IPS-NIHi11 (cell line): ENCODE measurements at places on chromosomes 6 and 20.

GRCh38 chr20:50891138-50891537 is 40.1 kb downstream of the ADNP start:
- DNase-seq, result no peak

GRCh38 chr6:9795880-9796279 is 619.0 kb downstream of the TFAP2A start:
- DNase-seq, result no peak

GRCh38 chr20:58634521-58635278 is 16.4 kb upstream of the STX16 start:
- no peak for DNase-seq

DNA sequence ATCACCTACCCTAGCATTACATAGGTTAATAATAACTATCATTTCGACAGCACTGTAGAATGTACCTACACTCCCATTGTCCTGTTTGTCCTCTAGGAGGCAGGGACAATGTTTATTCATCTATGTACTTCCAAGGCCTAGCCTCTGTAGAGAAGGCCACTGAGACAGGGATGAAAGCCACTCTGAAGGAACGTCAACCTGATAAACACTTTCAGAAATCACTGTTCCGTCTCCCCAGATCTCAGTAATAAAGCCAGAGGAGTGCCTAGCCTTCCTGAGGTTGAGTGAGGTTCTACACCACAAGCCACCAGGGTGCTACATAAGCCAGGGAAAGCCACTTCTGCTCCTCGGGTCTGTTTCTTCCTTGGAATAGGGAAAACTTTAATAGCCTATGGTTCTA is 44.8 kb downstream of the POPDC3 start:
- no peak for DNase-seq

DNA sequence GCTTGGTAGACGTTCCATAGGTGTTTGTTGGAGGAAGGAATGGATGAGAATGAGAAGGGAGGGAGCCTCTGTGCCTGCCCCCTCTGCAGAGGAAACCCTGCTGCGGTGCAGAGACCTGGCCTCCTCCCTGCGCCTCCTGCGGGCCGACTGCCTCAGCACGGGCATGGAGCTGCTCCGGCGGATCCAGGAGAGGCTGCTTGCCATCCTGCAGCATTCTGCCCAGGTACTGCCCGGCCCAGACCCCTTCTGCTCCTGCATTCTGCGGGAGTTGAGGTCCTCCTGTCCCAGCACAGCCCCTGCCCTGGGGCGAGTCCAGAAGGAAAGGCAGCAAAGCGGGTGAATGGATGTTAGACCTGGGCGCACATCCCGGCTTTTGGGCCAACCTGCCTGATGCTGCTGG is 6.1 kb downstream of the DNPH1 start:
- DNase-seq, result no peak

- DNase-seq, result no peak
These were observed 596.1 kb upstream of the CITED2 start for GRCh38 chr6:139970591-139970991.

- no peak for DNase-seq
These were observed 290.0 kb downstream of the TFAP2B start for GRCh38 chr6:51108563-51109234.

DNA sequence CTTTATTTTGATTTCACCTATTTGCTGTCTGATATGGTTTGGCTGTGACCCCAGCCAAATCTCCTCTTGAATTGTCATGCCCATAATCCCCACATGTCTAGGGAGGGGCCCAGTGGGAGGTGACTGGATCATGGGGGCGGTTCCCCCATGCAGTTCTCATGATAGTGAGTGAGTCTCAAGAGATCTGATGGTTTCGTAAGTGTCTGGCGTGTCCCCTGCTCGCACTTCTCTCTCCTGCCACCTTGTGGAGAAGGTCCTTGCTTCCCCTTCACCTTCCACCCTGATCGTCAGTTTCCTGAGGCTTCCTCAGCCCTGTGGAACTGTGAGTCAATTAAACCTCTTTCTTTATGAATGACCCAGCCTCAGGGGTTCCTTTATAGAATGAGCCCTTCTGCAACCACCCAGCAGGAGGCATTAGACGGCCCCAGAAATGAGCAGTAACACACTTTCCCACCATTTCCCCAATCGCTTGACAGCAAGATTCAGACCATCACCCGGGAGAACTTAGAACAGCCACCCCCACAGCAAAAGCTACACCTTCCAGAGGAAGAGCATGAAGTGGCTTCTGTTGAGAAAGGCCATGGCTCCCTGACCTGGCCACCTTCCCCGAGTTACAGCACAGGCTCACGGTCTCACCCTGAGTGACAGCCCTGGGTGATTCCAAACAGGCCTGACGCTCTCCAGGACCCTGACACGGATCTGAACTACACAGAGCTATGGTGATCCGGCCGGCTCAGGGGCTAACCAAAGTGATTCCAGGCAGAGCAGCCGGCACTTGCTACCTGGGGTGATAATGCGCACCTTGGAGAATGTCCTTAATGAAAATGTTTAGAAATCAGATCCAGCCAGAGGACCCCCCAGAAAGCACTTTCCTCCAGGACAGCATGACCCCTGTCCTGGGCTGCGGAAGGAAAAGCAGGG is 131.2 kb upstream of the CDH4 start:
- no peak for DNase-seq

- no peak for DNase-seq
These were observed 112.5 kb upstream of the TBX18 start for GRCh38 chr6:84876723-84877514.

- DNase-seq, result no peak
These were observed 286.1 kb upstream of the POU3F2 start for GRCh38 chr6:98548301-98548700.

DNA sequence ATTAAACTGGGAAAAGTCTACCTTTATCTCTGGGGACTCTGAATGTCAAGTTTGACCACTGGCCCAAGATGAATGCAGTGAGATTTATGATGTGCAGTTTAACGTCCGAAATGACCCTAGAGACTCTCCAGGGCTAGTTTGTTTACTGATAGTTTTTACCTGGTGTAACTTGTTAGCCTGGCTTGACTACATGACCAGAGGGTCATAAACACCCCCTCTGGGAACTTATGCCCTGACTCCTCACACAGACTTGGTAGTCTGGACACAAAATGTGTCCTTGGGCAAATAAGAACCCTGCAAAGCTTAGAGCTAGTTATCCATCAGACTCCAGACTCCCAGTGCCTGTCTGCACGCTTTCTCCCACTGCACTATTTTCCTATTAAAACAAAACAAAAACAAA is 606.5 kb downstream of the HACE1 start:
- no peak for DNase-seq

GRCh38 chr6:53811746-53812145 is 16.9 kb downstream of the LRRC1 start:
- no peak for DNase-seq

DNA sequence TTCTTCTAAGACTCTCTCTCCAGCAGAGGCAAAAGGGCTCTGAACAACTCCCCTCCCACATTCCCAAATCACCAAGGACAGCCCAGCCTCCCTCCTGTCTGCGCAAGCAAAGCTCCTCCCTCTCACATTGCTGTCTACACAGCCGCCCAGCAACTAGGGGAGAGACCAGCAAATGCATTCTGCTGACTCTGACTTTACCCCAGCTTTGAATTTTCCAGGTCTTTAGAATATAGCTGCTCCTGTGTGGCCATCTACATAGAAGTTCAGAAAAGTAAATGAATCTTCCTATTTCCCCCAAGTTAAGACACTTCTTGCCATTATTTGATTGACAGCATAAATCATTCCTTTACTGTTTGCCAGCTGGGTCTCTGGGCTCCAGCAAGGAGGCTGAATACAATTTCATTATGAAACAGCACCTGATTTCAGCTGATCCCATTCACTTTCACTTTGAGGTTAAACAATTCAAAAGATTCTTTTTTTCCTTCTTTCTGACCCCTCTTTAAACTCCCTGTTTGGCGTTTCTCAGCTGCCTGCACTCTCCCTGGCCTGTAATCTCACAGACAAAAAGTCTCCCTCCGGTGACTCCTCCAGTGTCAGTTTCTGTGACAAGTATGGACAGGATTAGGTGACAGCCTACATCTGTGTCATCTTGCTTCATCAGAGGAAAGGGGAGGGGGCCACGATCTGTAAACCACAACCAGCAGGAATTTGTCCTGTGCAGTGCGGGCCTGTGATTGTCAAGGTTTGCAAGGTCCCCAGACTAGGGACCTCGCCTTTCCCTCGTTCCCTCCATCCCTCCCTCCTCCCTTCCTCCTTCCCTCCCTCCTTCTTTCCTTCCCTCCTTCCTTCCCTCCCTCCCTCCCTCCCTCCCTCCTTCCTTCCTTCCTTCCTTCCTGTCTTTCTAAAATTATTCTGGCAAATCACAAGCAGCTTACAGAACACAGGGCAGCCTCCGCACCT is 205.6 kb upstream of the RIN2 start:
- peak; percentile 82 for DNase-seq

DNA sequence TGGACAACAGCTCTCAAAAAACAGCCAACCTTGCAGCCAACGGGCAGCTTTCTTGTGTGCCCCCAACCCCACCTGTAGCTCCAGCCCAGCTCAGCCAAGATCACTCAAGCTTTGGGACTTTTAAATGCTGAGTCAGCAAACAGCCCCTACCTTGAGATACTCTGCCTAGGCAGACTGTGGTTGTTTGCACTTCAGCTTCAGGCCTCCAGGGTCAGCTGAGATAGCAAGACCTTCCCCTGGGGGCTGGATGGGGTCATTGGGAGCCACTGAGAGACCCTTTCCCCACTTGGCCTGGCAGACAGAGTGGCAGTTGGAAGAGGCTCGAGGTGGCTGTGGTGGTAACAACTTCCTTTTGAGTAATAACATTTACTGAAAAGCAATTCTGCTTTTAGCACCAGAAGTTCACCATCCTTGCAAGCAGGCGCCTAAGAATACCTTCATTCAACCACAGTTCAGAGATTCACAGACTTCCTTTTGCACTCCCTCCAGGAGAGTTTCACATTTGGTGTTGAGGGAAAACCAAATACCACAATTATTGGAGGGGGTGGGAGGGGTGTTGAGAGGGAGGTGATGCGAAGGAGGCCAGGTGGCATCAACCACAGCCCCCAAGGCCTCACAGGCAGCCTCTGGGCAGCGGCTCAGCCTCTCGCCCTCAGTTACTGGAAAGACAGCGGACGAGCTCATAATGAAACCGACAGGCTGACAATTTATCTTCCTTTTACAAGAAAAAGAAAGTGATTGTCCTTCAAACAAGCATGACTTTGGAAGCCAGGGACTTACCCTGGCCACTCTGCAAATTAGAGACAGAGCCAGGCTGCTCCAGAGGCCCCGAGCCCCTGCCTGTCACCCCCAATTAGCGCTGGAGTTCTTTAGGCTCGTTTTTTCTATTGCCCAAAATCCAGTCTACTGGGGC is 148.1 kb downstream of the CEBPB start:
- DNase-seq, result peak; percentile 69

- no peak for DNase-seq
These were observed 46.7 kb downstream of the SERAC1 start for GRCh38 chr6:158121335-158121734.

DNA sequence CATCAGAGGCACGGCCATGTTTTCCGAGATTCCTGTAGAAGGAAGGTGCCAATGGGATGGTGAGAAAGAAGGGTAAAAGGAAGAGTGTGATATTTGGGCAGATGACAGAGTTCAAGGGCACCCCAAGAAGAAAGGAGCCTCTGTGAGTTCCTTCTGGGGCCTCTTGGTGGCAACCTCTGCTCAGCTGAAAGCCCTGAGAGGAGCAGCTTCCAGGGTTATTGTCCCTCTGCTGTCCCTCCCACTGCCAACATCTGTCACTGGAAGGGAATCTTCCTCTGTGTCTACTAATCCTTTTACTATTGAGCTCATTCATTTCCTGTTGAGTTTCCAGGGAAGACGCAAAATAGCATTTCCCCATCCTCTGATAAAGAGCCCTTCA is 40.0 kb upstream of the KCNK16 start:
- peak; percentile 43 for DNase-seq

DNA sequence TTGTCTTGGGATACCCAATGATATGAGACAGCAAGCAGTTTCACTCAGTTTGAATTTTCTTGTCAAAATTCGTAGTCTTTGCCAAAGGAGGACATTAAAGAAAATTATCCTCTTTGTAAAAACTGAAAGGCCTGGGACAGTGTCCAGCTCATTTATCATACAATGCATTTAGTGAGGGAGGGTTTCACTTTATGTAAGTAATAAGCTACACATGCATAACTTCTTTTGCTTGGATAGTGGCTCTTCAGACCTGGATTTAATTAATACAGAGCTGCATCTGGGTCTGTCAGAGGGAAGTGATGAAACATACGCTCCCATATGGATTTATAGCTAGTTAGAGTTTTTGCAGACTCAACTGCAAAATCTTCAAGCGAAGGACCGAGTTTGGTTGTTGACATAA is 175.6 kb downstream of the PHACTR1 start:
- no peak for DNase-seq

DNA sequence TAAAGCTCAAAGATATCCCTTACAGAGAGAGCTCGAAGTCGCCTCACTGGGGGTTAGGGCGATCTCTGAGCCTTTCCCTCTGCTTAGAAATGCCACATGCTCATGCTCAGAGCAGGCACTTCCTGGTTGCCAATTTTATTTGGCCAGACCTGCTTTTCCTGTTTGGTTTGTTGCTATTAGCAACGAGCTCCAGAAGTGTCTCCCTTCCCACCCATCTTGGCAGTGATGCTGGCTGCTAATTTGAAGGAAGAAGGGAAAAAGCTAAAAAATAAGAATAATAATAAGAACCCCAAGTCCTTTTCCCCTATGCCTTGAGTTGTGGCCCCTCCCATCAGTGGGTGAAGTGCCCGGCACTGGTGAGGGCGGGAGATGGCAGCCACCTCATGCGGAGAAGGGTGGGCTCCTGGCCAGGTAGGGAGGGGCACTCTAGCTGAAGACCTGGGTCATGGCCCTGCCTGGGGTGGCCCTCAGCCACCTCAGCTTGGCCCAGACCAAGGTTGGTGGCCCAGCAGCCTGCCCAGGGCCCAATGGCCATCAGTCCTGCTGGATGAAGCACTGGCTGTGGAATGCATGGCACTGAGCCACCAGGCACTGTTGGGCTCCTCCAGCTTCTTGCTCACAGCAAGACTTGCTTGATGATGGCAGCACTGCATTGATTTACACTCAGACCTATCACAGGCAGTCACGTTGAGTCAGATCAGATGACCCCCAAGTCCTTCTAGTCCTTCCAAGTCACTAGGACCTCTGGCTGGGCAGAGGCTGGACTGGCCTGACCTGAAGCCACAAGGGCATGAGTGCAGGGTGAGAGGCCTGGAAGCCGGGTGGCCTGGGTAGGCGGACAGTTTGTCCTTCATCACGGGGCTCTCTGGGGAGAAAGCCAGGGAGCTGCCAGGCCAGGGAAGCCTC is 79.0 kb downstream of the SYNJ2 start:
- peak; percentile 66 for DNase-seq

- DNase-seq, result no peak
These were observed 17.3 kb upstream of the POU5F1 start for GRCh38 chr6:31187780-31188194.

DNA sequence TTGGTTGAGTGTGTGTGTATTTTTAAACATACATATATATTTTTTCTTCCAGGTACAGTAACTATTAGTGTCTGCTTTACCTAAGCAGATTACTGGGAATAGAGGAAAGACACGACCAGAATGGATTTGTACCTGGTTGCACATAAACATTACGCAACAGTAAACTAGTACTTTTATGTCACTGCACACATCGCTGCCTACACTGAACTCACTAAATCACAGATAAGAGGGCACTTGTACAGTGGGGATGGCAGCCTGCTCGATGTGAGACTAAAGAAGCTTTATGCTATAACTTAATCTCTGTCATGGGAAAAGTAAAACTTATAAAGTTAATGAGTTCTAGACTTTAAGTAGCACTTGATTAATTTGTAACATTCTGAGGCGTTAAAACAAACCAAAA is 89.5 kb upstream of the SIM1 start:
- no peak for DNase-seq
